ENCODE measurements at places on chromosomes 6 and 20. TPM values are rescaled to one million over a fixed set of nuclear protein-coding genes. Genes with fewer than 3 reads are reported as not detected.

The ID4 gene
- total RNA-seq: 32.5 TPM

The NRSN1 gene
- not detected for total RNA-seq

- no peak for DNase-seq
Measured at GRCh38 chr6:55100686-55101085, 73.6 kb upstream of the HCRTR2 start.

DNA sequence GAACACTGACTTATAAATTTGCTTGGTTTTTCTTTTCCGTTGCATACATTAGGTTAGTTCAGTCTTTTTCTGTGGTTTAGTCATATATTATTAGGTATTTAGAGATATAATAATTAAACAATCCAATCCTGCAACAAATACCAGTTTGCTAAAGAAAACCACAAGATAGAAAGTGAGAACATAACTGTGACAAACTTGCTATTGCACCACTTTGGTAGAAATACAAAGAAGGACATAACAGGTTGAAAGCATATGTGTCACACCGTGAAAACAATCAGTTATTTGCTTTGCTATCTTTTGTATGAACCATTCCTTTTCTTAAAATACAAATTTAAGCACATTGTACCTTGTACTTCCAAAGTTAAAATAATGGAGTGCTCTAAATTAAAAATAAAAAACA, 42.0 kb upstream of the KCNQ5 start:
- no peak for DNase-seq

DNA sequence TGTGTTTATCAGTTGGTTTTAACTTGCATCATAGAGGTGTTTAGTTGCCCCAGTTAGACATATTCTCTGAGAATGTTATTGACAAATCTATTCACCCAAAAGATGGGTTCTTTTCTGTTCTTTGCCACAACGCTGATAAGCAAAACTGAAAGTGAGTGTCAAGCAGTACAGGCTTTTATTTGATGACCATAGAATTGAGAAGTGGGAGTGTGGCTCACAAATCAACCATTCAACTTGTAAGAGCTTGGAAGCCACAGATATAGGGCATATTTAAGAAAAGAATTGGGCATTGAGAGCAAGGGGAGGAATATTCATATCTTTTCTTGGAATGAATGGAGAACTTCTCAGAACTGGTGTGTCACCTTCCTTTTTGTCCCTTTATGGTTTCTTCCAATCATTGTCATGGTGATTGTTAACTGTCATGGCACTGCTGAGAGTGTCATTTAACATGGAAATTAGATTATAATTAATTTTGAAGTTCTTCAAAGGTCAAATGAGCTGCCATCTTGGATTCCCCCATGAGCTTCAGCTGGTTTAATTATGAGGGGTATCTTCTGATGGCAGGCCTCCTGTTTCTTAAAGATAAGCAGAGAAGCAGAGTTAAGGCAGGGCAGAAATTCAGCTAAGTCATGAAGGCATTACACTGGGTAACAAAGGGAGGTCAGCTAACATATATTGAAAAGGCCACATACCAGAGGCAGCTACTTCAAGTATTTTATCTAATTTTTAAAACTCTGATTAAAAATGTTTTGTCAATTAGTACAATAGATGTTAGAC, 254.0 kb upstream of the HTR1E start:
- no peak for DNase-seq
